ENCODE measurements at places on chromosomes 1 and 21. TPM values are rescaled to one million over a fixed set of nuclear protein-coding genes. Genes with fewer than 3 reads are reported as not detected.

The SMCP gene
- total RNA-seq: not detected

The MCOLN3 gene
- total RNA-seq: 0.38 TPM

The PADI4 gene
- 6.3 TPM for total RNA-seq

The RNU1-1 gene
- total RNA-seq: 12,584 TPM

The GPR37L1 gene
- total RNA-seq: not detected

The PROK1 gene
- total RNA-seq: 0.32 TPM

The NBPF4 gene
- not detected for total RNA-seq

The AMY2A gene
- not detected for total RNA-seq

The NR1I3 gene
- not detected for total RNA-seq

The PYHIN1 gene
- total RNA-seq: 3.4 TPM

The DPYD gene
- 50.3 TPM for total RNA-seq

The PTGER3 gene
- 15.6 TPM for total RNA-seq

The S100A7 gene
- not detected for total RNA-seq

The CFAP141 gene
- total RNA-seq: not detected

The PIGC gene
- total RNA-seq: 22.3 TPM

The UMODL1 gene
- total RNA-seq: not detected

The LDLRAD1 gene
- not detected for total RNA-seq

The KIF17 gene
- total RNA-seq: 2.9 TPM

The MFAP2 gene
- total RNA-seq: 52.1 TPM

The KRTAP19-1 gene
- total RNA-seq: not detected

The MIXL1 gene
- total RNA-seq: not detected

The MX2 gene
- 20.4 TPM for total RNA-seq
